Stimulated activated CD4-positive, alpha-beta T cell treated with anti-CD3 and anti-CD28 coated beads, Interleukin-15, amount 100 ng/mL, for 1 hour (primary cell): ENCODE measurements at places on chromosomes 2 and 18.

GRCh38 chr2:11616851-11617415, 53.1 kb downstream of the NTSR2 start:
- DNase-seq = no peak

- no peak for DNase-seq
Measured at GRCh38 chr2:119463136-119463535, 31.5 kb downstream of the TMEM37 start.

DNA sequence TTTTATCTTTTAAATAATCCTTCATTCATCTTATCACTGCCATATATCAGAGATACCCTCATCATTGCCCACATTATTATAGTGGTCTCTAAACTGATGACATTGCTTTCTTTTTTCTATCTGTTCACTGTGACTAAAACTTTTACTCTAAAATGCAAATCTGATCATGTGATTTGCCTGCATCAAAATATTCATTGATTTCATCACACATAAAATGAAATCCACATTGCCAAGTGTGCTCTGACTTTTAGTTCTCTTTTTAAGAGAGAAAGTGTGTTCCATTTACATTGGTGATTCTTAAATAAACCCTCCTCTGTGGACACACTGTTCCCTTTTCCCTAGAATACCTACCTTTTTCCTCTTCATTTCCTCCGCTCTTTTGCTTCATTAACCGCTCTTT, 7.5 kb downstream of the REL start:
- DNase-seq = no peak

DNA sequence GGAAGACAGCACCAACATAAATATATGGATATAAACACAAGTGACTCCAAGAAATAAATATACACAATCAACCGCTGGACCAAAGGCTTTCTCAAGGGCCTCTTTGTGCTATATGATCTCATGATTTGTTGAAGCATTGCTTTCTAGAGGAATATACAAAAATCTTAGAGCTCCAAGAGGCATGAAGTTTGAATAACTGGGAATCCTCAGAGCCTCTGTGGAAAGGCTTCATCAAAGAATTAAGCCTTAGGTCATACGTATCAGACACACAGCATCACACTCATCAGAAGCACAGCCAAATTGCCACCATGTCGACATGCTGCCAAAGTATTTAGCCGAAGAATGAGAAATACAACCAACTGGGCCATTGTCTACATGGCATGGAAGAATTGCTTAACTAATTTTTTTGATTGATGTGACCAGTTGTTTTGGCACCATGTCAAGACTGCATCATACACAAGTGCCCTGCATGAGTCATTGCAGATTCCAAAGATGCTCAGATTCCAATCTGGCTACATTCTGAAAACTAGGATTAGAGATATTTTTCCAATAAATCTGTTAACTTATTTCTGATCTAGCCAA, 860.6 kb upstream of the ZEB2 start:
- no peak for DNase-seq

DNA sequence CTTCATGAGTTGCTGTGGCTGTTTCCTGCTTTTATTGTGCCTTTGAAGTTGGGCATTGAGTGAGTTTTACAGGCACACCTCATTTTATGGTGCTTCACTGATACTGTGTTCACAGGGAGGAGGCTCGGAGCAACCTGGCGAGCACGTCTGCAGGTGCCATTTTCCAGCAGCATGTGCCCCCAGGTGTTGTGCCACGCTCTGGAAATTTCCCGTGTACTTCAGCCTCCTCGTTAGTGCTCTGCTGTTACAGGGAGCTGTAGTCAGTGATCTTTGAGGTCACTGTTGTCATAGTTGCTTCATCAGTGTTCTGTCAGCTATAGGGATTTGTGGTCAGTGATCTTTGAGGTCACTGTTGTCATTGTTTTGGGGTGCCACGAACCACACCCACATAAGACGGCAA, 20.1 kb downstream of the CTDP1 start:
- no peak for DNase-seq

GRCh38 chr18:22193466-22193865, 24.1 kb downstream of the GATA6 start:
- no peak for DNase-seq

GRCh38 chr18:49161627-49162026, 210.9 kb upstream of the SMAD7 start:
- DNase-seq = no peak

DNA sequence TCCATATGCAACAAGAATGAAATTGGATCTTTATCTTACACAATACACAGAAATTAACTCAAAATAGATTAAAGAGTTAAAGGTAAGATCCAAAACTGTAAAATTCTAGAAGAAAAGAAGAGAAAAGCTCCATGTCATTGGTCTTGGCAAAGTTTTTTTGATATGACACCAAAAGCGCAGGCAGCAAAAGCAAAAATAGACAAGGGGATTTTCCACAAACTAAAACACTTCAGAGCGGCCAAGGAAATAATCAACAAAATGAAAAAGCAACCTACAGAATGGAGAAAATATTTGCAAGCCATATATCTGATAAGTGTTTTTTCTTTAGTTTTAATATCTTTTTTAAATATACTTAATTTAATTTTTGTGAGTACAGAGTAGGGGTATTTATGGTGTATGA, 112.8 kb upstream of the CAB39 start:
- DNase-seq = no peak

DNA sequence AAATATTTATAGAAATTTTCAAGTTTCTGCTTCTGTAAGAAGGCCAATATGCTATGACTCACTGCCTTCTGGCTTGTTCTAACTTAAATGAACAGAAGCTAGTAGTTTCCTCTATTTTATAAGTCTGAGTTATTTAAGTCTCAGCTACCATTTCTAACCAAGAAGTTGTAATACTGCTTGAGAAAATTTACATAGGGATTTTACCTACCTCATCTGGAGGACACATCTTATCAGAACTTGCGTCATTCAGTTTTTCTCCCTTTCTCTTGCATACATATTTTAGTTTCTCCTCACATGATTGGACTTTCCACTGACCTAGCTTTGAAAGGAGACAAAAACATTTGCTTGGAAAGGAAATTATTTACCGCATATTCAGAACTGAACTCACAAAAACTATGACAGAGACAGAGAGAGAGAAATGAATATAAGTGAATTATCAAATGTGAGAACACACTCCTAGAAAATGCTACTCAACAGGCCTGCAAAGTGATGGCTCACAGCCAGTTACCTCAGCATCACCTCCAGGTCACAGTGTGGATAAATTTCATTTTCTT, 81.1 kb upstream of the CD302 start:
- no peak for DNase-seq

- no peak for DNase-seq
Measured at GRCh38 chr18:63374540-63374939, 7.5 kb upstream of the KDSR start.

- DNase-seq = no peak
Measured at GRCh38 chr2:11551569-11552259, 17.9 kb downstream of the GREB1 start.

DNA sequence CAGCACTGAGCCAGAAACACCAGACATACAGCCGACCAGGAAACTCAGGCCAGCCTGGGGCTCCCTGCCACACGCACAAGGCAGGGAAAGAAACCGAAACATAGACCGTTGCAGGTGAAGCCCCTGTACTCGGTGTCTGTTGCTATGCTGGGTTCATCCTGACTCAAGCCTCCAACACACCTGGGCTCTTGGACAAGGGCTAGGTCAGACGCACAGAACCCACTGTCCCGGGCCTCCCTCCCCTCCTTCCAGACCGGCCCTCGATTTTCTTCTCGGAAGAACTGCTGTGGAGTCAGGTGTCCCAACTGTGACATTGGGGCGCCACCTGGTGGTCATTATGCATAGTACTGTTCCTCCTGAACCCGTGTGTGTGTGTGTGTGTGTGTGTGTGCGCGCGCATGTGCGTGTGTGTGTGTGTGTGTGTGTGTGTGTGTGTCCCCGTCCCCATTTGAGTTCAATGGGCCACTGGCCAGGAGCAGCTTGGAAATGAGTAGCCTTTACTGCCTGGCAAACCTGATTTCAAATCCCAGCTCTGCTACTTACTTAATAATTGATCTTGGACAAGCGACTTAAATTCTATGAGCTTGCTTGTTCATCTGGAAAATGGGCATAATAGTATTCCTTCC, 55.4 kb upstream of the GLI2 start:
- peak; percentile 34 for DNase-seq

DNA sequence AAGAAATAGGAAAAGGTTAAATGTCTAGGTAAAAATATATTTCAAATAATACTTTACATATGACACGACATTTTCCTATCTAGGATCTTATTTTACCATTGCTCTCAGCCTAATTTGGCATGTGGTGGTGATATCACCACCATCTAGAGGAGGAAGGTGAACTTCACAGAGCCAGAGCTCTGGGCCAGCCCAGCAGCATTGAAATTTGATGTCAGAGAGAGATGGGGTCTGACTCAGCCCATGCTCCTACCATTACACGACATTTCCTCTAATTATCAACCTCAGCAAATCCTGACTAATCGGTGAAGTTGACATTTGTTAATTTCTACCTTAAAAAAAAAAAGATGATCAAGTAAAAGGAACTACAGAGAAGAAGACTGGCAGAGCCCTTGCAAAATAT, 42.3 kb downstream of the LRRTM4 start:
- DNase-seq = no peak

- no peak for DNase-seq
Measured at GRCh38 chr2:17594533-17595401, 54.3 kb downstream of the VSNL1 start.

- DNase-seq = no peak
Measured at GRCh38 chr2:46171411-46171953, 125.7 kb upstream of the EPAS1 start.

DNA sequence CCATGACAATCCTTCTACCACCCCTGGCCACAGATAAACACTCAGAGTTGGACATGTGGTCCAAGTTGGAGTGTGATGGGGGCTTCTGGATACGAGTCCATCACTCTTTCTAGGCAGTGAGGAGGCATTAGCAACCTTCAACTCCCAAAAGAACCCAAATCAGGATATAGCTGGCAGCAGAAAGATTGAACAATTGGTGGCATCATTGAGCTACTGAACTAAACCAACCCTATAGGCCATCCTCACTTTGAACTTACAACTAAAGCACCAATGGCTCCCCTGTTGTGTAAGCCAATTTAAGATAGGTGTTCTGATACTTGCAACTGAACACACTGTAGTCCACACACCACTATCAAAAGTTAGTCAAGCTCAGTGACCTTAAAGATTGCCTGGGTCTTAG, 24.0 kb upstream of the MARCO start:
- no peak for DNase-seq

GRCh38 chr18:65753520-65753919, 2.7 kb downstream of the CDH7 start:
- no peak for DNase-seq

DNA sequence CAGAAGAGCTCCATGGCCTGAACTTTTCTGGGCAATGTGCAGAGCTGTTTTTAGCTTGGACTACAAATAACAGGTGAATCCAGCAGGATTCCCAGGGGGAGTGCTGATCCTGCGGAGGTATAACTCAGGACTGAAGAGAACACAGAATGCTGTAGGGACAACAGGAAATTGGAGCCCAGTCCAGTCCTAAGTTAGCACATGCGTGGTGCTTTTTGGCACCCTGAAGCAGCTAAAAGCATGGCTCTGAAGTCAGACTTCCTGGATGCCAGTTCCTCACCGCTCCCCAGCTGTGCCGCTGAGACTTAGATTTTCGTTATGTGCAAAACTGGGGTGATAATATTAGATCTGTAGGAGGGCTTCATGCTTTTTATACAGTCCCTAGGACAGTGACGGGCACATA, 58.6 kb downstream of the GALR1 start:
- DNase-seq = no peak

GRCh38 chr18:66193938-66194337, 410.0 kb downstream of the CDH19 start:
- DNase-seq = no peak

DNA sequence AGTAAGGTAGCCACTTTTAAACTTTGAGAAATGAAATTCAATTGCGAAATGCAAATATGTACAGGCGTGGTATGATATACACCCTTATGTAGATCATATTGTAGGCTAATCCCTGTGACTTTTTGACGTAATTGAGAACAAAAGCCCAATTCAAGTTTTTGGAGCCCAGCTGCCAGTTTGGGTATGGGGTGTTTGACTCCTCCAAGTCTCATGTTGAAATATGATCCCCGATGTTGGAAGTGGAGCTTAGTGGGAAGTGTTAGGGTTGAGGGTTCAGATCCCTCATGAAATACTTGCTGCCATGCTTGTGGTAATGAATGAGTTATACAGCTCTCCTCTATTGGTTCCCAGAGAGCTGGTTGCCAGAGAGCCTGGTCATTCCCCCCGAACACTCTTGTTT, 1666.8 kb downstream of the SUCLG1 start:
- no peak for DNase-seq

DNA sequence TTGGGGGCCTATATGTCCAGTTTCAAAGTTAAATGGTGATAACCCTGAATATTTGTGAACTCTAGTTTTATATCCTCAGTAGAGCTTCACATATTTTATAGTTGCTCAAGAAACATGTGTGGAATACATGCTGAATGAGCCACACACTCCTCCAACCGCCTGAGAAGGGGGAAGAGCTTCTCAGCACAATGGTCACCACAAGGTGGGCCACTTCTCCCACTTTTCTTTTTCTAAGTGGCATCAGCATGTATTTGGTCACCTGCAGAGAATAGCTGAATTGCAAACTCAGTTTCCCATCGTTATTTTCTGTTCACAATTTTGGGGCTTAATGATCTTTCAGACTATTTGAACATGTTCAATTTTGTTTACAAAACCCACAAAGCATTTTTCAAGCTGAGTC, 340.5 kb downstream of the PARD3B start:
- no peak for DNase-seq

DNA sequence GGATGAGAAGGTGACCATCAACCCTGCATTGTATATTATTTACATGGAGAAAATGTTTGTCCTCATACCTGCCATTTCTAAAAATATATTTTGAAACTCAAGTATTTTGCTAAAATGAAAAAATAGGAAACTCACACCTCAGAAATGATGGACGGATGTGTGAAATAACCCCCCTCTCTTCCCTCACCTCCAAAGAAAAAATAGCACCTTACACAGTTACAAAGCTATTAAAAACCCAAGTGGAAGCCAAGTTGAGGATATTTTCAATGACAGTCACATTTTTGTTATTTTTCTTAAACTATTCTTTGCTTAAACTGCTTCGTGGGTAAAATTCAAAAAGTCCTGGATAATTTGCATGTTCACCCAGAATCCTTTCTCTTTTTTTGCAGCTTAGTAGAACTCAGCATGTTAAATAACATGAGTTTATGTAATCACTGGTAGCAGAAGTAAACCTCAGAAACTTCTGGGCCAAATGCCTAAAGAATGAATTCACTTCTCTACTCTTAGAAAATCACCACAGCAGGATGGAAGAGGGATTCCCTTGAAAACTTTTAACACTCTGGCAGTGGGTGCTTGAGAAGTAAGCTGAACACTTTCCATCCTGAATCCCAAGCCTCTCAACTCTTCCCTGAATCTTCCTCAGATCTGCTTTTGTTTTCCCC, 768 bp downstream of the DSC1 start:
- no peak for DNase-seq

DNA sequence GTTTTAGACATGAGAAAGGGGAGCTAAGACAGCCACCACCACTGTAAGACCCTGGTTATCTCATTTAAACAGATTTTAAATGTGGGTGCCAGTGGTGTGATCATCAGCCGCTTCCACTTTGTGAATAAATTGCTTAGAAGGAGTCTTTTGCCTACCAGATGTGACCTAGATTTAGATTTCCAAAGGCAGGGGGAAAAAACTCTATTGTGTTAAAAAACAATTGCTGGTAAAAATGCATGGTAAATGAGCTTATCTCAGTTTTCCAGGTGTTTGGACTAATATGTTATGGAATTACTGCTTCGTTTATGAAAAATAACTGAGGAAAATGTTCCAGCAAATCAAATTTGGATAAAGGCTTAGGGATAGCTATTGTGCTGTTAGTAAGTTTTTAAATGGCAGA, 466.3 kb upstream of the RAB12 start:
- no peak for DNase-seq
